Stimulated activated CD8-positive, alpha-beta memory T cell treated with anti-CD3 and anti-CD28 coated beads, Interleukin-7, amount 100 ng/mL, for 1 hour (primary cell): ENCODE measurements at places on chromosomes 7 and 10.

DNA sequence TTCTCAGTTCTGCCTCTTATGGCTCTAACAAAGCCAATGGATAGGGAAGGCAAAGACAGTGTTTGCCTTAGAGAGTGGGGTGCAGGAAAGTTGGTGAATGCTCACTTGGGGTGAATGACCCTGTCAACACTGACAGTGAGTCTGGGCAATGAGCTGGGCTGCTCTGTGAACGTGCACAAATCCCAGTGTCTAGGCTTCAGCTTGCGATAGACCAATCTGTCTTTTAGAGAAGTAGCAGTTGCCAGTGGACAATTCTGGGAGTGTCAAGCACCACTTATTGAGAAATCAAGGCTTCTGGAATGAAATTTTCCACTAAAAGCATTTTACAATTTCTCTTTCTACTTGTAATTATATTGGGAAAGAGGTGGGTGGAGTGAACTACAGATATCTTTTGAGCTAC lies 141.4 kb downstream of the HERPUD2 start:
- no peak for DNase-seq

- no peak for DNase-seq
Observed at GRCh38 chr10:28853195-28853594, 175.9 kb downstream of the BAMBI start.

- no peak for DNase-seq
Observed at GRCh38 chr10:101162677-101163076, 31.6 kb downstream of the TLX1 start.

- DNase-seq = no peak
Observed at GRCh38 chr7:44114586-44115310, 8.6 kb downstream of the POLD2 start.

DNA sequence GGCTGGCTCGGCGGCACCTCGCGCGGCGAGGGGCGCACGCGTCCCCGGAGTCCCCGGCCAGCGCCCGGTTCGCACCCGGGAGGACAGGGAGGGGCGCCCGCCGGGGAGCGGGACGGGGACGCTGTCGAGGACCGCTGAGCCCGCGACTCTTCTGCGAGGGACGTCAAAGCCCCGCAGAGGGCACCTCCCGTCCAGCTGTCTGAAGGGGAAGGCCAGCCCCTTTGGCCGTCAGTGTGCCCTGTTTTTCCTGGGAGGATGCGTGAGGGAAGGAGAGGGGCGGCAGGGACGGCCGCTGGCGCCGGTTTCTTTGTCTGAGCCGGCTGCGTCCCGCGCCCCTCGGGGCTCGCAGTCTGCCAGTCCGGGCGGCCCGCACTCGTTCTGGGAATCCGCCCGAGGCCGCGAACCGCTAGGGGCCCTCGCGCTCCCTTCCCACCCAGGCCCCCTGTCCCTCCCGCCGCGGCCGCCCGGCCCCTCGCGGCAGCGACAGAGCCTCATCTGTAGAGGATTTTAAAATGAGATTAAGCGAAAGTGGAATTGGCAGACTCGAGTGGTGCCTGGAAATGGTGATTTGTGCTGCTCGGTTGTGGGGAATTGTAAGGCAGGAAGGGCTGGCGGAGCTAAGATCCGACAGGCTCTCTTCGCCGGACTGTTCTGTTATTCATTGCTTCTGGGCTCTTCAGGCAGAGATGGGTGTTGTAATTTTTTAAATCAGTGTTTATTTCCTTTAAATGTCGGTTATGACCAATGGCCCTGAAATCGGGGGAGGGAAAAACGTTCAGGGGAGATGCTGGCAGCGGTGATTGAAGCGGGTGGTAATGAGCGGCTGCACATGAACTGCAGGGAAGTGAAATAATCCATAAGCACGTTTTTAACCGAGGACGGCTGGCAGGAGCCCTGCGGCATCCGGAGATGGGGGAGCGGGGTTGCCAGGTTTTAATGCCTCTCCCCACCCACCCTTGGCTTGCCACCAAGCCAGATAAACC lies 618 bp upstream of the RELN start:
- DNase-seq = no peak

GRCh38 chr7:89623018-89623672 lies 531.1 kb upstream of the STEAP1 start:
- no peak for DNase-seq

- no peak for DNase-seq
Observed at GRCh38 chr10:85786401-85786899, 580.1 kb downstream of the GRID1 start.

GRCh38 chr7:87075671-87076404 lies 16.4 kb upstream of the ELAPOR2 start:
- no peak for DNase-seq

DNA sequence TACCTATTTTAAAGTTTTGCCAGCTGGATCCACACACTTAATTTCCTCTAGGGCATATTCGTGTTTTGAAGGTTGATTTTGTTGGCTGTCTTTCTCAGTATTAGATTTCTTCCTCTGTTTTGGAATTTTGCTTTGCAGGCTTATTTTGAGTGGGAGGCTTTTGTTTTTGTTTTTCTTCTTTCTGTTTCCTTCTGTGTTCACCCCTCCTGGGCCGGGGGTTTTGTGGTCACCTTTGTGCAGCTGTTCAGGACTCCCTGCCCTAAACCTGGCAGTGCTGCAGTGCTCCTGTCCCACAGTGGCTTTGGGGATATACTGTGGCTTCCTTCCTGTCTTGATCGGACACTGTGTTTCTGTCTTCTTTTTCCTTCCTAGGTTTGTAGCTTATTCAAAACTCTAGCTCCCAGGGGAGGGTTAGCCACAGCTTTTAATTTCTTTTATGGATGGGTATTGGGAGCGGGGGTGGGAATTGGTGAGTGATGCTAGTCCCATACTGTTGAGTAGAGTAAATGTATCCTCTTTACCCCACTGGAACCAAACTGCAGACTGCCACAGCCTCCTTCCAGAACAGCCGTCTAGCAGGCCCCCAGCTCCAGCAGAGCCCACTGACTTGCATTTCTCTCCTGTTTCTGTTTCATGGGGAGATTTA lies 228.7 kb upstream of the FZD8 start:
- no peak for DNase-seq

DNA sequence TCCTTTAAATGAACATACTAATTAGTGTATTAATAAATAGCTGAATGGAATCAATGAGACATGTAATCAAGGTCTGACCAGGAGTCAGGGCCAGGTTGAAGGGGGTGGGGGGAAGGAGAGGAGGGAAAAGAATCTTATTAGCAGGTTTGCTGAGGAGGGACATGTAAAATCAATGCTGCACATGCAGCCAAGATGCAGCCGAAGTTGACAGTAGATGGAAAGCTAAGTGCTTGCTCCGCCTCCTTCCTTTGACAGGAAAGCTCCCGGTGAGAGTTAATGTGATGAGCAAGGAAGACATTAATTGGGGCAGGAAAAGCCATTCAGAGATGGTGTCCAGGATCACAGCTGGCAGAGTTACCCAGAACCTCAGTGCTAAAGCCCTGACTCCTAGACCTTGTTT lies 24.4 kb downstream of the PLXNA4 start:
- no peak for DNase-seq
